ENCODE measurements at places on chromosomes 3 and 15.
A peak's percentile ranks its signal among the peaks of the same experiment; 100 is the strongest.

DNA sequence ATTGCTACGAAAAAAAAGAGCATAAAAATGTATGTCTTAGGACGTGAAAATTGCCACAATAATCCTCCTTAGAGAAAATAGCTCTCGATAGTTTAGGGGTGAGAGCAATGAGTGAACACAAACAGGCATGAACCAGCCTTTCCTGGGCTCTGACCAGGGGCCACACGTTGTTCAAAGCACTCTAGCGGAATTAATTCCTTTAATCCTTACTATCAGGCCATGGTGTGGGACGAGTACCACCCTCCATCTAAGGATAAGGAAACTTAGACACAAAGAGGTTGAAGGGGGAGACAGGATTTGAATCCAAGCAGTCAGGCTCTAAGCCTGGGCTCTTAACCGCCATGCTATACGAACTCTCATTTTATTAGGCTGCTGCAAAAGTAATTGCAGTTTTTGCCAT, 81.9 kb upstream of the CACNA2D3 start:
- DNase-seq, result no peak

DNA sequence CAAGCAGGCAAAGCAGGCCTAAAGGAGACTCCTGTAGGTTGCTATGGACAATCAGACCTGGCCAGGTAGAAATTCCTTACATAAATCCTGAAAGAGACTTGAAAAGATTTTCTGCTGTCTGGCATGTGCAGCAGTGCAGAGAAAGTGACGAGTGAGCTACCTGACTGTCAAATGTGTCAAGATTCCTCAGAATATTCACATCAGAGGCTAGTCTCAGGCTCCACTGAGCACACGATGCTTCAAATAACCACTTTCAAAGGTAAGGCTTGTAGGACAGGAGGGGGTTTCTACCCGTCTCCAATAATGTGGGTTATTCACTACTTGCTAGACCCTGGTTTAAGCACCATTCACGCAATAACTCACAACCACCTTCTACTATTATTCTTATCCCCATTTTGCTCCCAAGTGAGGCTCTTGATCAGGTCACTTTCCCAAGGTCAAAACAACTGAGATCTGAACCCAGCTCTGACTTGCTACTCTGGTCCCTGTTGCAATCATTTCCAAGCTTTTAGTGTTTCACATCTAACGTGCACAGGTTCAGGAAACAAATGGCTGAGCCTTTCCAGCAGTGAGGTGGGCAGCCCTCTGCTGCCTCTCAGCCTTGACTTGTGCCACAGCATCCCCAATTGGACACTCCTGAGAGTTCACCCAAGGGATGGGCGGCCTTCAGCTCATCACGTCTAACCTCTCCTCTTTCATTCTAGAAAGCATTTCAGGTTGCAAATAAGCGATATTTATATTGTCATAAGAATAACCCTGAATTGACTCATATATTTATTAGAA, 329.9 kb upstream of the WNT5A start:
- no peak for DNase-seq

DNA sequence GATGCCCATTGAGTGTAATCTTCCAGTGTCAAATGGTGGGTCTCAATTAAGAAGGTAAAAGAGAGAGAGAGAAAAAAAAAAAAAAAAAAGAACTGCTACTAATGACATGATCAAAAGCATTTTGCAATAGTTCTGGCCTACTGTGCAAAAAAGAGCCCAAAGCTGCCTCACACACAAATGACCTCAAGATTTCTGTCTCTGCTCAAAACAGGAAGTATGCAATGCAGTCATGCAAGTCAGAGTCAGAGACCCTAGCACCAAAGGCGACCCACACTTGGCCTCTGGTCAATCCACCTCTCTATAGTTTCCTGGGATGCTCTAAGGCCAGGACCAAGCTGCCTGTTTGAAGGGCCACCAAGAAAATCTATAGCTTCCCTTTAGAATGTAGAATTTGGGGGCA, 323.5 kb downstream of the VPS13C start:
- no peak for DNase-seq

- no peak for DNase-seq
Measured at GRCh38 chr15:66629817-66630576, 64.2 kb upstream of the LCTL start.

GRCh38 chr15:60585743-60586708, 107.1 kb upstream of the ICE2 start:
- DNase-seq, result no peak

GRCh38 chr3:119338754-119339153, 44.6 kb downstream of the ARHGAP31 start:
- DNase-seq, result no peak

DNA sequence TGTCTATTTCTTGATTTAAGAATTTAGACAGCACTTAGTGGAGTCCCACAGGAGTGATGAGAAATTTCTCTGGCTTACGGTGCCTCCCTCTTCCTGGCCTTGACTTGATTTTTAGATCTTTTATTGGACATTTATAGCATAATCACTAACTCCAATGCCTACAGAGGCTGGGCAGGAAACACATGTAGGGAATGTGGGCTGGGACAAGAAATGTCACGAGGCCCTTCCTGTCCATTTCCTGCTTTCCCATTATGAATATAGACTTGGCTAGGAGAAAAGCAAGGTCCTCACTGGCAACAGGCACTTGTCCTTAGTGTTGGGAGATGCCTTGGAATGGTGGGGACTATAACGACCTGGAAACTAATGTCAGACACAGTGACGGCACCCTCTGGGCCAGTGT, 100.3 kb downstream of the MYLK start:
- no peak for DNase-seq

DNA sequence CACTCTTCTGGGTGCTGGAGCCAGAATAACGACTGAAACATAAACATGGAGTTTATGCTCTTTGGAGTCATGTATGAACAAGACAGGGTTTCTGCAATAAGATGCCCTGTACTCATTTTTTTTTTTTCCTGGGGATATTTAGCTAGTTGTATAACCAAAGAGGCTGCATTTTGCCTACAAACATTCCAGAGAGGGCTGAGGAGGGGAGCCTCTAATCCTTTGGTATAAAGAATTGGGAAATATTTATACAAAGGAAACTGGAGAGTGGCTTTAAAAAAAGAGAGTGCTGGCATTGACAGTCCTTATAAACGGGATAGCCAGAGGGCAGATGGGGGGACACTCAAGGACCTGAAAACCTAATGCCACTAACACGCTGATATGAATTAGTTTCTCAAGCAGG, 32.4 kb upstream of the GAP43 start:
- no peak for DNase-seq

- no peak for DNase-seq
Measured at GRCh38 chr15:25237291-25237978, 201.4 kb downstream of the UBE3A start.

DNA sequence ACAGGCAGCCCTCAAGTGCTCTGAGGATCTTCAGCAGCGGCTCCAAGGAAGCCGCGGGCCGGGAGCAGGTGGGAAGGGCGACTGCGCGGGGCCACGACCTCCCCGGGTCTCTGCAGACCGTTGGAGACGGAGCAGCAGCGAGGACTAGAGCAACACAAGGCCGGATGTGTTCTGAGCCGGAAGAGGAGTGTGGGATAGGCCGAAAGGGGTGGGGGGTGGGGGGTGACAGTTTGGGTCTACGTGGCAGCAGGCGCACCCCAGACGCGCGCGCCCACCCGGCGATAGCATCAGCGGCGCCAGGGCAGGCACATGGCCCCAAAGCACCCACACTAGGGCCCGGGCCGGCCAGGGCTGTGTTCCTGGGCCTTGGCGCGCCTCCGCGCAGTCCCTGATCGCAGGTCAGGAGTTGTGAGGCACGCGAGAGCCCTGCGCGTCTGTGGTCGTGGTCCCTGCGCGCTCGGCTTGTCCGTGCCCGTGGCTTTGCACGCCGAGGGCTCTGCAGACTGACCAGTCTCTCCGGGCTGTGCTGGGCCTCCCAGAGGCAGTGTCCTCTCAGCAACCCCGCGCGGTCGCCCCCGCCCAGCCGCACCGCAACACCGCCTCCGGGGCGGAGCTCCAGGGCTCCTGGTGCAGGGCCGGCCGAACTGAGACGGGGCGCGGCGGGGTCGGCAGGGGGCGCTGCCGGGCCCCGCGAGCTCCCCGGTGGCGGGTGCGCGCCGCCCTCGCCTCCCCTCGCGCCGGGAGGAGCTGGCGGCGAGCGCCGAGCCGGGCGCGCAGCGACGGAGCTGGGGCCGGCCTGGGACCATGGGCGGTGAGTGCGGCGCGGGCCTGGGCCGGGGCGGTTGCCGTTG, at the start of gene PXYLP1:
PXYLP1 (plus strand) TSS at position 725 of the 851 bp plus-strand sequence. CDS start 28,351 bp downstream, outside the sequence.
- peak; percentile 90 for DNase-seq

- no peak for DNase-seq
Measured at GRCh38 chr3:132596816-132597433, at the start of gene ACKR4. TSS of gene ACKR4 (plus strand) at chr3:132597270. CDS start at chr3:132600398, 3,128 bp downstream.

DNA sequence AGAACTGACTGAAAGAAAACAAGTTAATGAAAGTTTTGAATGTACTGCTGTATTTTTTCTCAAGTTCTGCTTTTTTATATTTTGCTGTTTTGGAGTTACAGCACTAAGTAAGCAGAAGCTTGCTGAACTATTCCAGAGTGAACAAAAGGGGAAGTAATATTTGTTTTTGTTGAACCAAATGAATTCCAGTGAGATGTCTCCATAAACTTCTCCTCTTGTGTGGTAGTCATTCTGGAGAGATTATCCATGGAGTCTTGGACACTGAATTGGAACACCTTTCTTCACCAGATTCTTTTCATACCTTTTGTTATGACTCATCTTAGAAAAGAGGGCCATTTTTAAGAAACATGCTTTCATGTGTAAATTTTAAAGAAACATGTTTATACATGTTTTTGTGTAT, 8.8 kb downstream of the ANKUB1 start:
- DNase-seq, result no peak

- no peak for DNase-seq
Measured at GRCh38 chr3:101639280-101639963, 37.5 kb downstream of the ZBTB11 start.

GRCh38 chr3:36312351-36312750, 68.0 kb upstream of the STAC start:
- DNase-seq, result no peak
